Testis (tissue), 5 donors: ENCODE measurements at places on chromosomes 5 and 9.

DNA sequence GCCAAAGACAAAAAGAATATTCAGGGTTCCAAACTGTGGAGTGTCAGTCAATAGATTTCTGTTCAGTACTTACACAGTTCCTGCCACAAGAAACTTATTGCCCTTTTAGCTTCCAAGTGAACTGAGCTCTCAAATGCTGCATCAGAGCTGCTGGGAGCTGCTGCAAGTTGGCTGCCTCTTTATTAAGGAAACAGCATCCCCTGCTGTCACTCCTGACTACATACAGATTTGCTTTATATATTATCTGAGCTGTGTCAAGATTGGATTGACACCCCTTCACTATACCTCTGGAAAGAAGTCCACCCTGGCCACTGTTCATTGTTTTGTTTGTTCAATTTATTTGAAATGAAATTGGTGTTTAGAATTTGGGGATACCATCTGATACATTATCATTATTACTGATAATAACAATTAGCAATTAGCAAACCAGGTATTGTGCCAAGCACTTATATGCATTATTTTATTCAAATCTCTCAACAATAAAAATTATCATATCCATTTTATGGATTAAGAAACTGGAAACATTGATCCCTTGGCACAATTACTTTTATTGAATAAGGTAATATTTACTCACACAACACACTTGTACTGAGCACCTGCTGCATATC is 16.4 kb upstream of the C5orf58 start:
- DNase-seq, result peak; percentile 46
- no peaks in the 10 kb centered on the region for H3K36me3 ChIP-seq
- no peaks in the 10 kb centered on the region for H3K4me1 ChIP-seq
- H3K4me3 ChIP-seq, result no peak overlapping the region

GRCh38 chr9:37499297-37499696 is 13.5 kb downstream of the POLR1E start:
- peaks cover 11% of the 10 kb centered on the region for H3K4me1 ChIP-seq
- H3K27ac ChIP-seq, result no peak overlapping the region
- no peak for DNase-seq
- H3K4me3 ChIP-seq, result no peak overlapping the region
- no peaks in the 10 kb centered on the region for H3K36me3 ChIP-seq
- no peaks in the 10 kb centered on the region for H3K27me3 ChIP-seq

- DNase-seq, result no peak
- peaks cover 11% of the 10 kb centered on the region for H3K4me1 ChIP-seq
- no peak overlapping the region for H3K4me3 ChIP-seq
- no peaks in the 10 kb centered on the region for H3K27me3 ChIP-seq
- H3K27ac ChIP-seq, result no peak overlapping the region
Observed at GRCh38 chr9:93036887-93037475, 21.5 kb upstream of the SUSD3 start.

- no peaks in the 10 kb centered on the region for H3K4me1 ChIP-seq
- H3K27ac ChIP-seq, result no peak overlapping the region
- H3K4me3 ChIP-seq, result no peak overlapping the region
- H3K36me3 ChIP-seq, result no peaks in the 10 kb centered on the region
- H3K27me3 ChIP-seq, result no peaks in the 10 kb centered on the region
- DNase-seq, result no peak
Observed at GRCh38 chr9:135241381-135242048, 154.0 kb downstream of the OLFM1 start.

DNA sequence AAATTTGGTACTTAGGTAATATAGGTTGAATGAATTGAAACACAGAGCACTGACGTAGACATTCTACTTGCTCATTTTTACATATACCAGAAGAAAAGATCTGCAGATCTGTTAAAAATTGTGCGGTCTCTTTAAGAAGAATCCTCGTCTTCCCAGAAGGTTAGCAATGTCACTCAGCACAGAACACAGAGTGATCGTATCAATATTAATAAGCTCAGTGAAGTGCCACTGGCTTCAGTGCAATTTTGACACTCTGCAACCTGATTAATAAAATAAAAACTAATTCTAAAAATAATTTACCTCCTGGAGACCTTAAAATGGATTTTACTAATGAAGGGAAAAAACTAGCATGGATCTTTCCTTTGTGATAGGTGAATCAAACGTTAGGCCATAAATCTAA is 356.1 kb upstream of the DMAC1 start:
- no peaks in the 10 kb centered on the region for H3K36me3 ChIP-seq
- H3K4me3 ChIP-seq, result no peak overlapping the region
- H3K27ac ChIP-seq, result no peak overlapping the region
- no peak for DNase-seq
- no peaks in the 10 kb centered on the region for H3K27me3 ChIP-seq

DNA sequence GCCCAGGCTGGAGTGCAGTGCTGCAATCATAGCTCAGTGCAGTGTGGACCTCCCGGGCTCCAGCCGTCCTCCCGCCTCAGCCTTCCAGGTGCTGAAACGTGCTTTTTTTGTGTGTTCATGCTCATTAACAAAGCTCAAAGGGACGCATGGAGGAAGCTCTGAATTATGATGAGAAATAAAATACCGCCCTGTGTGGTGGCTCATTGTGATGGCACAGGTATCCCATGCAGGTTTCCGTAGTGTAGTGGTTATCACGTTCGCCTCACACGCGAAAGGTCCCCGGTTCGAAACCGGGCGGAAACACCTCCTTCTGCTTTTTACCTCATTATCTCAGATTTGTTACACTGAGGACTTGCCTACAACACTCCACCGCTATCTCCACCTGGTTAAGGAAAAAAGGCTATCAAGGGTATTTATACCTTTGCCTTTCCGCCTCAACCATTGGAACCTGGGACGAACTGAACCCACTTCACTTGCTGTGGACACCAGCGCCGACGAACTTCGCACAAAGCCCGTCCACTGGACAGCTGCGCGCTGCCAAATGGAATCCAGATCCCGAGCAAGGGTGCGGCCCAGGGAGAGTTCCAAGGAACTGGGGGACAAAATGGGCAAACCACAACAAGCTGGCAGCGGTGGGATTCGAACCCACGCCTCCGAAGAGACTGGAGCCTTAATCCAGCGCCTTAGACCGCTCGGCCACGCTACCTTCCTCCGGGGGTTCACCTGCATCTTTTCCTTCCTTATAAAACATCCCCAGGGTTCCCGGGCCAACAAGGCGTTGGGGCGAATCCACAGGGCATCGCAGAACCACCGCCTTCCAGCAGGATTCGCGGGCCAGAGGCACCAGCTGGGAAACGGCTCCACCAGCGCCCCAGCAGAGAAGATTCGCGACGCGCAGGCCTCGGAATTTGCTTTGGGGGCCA is 26.3 kb downstream of the OR2V2 start:
- no peak overlapping the region for H3K27ac ChIP-seq
- no peak for DNase-seq
- H3K4me3 ChIP-seq, result no peak overlapping the region
- H3K36me3 ChIP-seq, result no peaks in the 10 kb centered on the region
- no peaks in the 10 kb centered on the region for H3K27me3 ChIP-seq
- no peaks in the 10 kb centered on the region for H3K4me1 ChIP-seq

GRCh38 chr5:4947106-4947505 is 193.0 kb upstream of the ADAMTS16 start:
- H3K27ac ChIP-seq, result no peak overlapping the region
- DNase-seq, result no peak
- no peaks in the 10 kb centered on the region for H3K36me3 ChIP-seq
- H3K27me3 ChIP-seq, result no peaks in the 10 kb centered on the region

DNA sequence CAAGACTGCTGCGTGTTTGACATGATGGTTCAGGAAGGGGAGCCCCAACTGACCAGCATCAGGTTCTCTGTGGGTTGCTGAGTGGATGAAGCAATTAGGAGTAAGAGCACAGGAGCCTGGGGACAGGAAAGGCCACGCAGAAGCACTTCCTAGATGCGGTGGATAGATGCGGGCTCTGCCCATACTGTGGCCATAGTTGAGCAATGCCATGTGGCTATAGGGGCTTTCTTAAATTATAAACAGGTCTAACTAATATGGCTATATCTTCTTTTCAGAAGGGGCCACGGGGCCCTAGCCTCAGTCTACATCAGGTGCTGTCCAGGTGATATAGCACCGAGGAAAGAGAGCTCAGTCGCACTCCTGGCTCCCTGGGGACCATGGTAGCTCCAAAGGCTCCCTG is 198.6 kb downstream of the GADD45G start:
- DNase-seq, result no peak
- no peaks in the 10 kb centered on the region for H3K36me3 ChIP-seq
- H3K27ac ChIP-seq, result no peak overlapping the region
- no peaks in the 10 kb centered on the region for H3K27me3 ChIP-seq

DNA sequence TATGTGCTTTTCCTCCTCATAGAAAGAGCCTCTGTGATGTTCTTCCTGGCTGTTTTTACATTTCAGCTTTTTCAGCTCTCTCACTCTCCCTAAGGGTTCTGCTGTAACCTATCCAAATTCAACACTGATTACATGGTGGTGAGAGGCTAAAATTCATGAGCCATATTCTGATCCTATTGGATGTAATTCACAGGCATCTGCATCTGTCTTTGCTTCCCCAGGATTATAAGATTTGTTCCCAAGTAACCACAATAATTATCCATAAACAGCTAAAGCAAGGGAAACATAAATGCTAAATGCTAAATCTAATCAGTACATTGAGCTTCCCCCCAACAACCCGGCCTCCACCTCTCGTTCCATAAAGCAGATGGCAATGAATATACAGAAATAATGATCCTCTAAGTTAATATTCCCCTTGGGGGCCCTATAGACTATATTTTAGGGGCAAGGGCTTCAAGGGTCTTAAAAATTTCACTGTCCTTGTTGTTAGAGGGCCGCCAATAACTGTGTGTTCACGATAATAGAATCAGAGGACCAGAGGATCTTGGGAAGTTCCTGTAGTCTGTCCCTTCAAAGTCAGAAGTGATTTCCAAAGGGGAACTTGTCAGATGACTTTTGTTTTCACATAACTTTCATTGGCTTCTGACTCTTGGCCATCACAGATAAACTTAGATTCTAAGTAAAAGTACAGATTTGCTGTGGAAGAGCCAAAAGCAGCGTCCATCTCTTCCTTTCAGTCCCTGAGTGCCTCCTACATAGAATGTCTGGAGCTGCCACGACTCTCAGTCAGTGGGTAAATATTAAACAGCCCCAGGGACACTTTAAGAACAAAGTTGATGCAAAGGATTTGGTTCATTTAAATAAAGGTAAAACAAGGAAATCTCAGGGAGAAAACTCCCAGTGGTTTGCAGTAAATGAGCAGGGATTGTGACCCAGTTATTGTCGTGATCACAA is 125.6 kb downstream of the ALDH1A1 start:
- H3K27me3 ChIP-seq, result no peaks in the 10 kb centered on the region
- peak overlapping the region; percentile 59 for H3K27ac ChIP-seq
- DNase-seq, result no peak

DNA sequence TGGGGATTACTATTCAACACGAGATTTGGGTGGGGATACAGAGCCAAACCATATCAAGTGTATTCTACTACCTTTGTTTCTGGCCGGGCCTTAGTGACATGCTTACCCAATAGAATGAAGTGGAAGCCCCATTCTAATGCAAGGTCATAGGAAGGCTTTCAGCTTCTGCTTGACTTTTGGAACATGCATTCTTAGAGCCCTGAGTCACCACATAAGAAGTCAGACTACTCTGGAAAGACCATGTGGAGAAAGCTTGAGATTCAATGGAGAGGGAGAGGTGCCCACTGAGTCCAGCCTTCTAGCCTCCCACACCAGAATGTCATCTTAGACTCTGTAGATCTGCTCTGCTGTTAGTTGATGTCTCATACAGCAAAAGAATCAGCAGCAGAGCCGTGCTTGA is 155.7 kb upstream of the FBN2 start:
- H3K4me3 ChIP-seq, result no peak overlapping the region
- no peaks in the 10 kb centered on the region for H3K36me3 ChIP-seq
- no peak for DNase-seq
- H3K27ac ChIP-seq, result no peak overlapping the region

DNA sequence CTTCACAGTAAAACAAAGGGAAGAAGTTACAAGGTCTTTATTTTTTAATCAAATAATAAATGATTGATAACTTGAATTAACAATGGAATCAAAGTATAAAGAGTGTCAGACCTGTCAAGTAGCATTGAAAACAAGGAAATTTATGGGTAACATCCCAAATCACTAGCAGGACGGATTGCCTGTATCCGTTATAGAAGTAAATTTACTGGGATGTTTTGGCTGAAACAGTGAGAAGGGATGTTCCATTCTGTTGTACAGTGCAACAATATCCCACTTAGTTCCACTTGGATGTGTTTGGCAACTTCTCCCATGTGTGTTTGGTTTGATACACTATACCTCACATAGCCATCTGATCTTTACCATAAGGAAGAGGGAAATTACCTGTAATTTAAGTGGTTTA is 421.0 kb upstream of the CHD1 start:
- H3K4me1 ChIP-seq, result no peaks in the 10 kb centered on the region
- H3K27ac ChIP-seq, result no peak overlapping the region
- no peaks in the 10 kb centered on the region for H3K36me3 ChIP-seq
- H3K27me3 ChIP-seq, result no peaks in the 10 kb centered on the region
- no peak for DNase-seq
